ENCODE measurements at places on chromosomes 2 and 18.

GRCh38 chr2:32946314-32947075 lies at the start of gene LTBP1:
Gene LTBP1 (plus strand): TSS chr2:32946953. CDS start chr2:32947325, 372 bp downstream.
- peak; percentile 65 for DNase-seq

- DNase-seq: no peak
Measured at GRCh38 chr2:232512602-232513001, 7.6 kb upstream of the PRSS56 start.

- peak; percentile 72 for DNase-seq
Measured at GRCh38 chr2:17814601-17815000, 1.7 kb upstream of the MSGN1 start.

GRCh38 chr2:173578404-173579107 lies 223.9 kb downstream of the CDCA7 start:
- no peak for DNase-seq

DNA sequence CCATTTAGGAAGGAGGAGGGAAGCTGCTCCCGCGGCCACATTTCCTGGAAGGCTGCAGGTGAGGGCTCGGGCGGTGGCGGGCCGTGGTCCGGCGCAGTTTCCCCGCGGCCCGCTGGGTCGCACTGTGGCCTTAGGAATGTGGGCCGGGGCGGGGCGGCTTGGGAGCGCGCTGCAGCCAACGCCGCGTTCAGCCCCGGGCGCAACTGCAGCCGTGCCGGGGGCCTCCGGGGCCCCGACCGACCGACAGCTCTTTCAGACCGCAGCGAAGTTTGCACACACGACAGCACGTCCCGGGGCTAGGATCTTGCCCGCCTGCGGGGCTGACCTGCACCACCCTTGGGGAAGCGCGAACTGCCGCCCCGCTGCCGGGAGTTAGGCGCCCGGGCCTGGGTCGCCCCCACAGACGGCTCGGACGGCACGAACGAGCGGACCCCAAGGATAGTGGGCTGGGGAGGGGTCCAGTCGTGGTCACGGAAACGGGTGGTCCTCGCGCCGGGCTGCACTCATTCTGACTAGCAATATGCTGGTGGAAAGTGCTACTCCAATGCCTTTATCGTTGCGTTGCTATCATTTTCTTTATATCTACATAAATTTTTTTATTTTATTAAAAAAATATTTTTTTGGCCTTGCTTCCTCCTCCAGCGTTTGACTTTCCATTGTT lies 69.9 kb upstream of the DLX2 start:
- DNase-seq: peak; percentile 37

- no peak for DNase-seq
Measured at GRCh38 chr2:85288244-85288725, 39.5 kb downstream of the TGOLN2 start.

- DNase-seq: no peak
Measured at GRCh38 chr18:3898861-3899613, 449.1 kb downstream of the TGIF1 start.

DNA sequence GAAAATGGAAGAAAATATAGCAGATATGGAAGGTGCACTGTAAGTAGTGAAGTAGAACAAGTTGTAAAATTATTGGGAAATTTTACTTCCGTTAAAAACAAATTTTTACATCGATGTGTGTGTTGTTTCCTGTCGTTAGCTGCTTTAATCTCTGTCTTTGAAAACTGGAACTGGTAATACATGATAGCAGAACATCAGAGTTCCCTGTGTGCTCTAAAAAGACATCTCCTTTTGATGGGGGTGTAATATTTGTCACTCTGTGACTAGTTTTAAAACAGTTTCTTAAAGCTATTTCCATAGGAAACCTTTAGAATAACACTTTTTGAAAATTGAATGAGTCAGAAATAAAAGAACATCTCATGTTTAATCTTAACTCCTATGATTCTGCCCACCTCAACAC lies 43.5 kb downstream of the COX7A2L start:
- DNase-seq: no peak

DNA sequence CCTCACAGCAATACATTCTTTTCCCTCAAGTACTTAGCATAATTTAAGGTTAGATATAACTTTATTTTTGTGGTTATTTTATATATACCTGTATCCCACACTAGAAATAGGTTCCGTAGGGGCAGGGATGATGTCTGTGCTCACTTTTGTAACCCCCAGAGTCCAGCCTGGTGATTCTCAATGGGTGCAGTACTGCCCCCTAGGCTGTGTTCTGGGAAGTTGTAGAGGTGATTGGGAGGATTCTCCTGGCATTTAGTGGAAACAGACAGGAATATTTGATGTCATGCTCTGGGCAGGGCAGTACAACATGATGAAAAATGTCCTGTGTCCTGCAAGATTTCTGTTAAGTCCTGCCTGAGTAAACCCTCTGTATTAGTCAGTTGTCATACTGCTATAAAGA lies 333.3 kb downstream of the PLCL1 start:
- DNase-seq: no peak

GRCh38 chr2:31404827-31405226 lies 9.7 kb downstream of the XDH start:
- no peak for DNase-seq

GRCh38 chr2:71646028-71646427 lies 192.7 kb downstream of the DYSF start:
- no peak for DNase-seq

DNA sequence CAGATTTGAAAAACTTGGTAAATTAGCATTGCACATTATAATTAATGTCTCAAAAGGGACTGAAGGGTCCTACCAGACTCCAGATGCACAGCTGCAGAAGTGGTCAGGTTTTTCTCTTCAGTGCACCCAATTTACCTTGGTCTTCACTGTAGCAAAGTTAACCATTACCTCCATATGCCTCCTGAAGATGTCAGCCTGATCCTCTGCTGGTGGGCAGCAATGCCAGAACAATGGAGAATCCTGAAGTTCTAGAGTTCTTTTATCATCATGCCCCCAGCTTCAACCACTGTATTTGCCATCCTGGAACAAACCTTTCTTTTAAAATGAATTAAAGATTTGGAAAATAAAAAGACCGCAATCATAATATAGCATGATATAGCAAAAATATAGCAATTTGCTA lies 1774.8 kb upstream of the CELF4 start:
- no peak for DNase-seq

DNA sequence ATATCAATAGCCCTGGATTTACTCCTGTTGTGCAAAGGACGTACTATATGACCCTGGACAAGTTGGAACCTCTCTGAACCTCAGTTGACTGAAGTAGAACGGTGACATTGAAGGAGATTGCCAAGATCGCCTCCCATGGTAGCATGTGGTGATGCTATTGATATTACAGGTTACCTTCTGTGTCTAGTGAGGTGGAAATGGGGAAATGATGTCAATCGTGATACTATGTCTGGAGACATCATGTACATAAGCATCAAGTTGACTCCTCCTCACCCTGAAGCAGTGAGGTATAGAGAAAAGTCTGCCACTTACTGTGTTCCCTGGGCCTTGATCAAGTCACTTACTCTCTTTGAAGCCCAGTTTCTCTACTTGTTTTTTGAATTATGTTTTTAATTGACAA lies 93.9 kb downstream of the KLF7 start:
- no peak for DNase-seq

GRCh38 chr2:201933792-201934237 lies 99.8 kb upstream of the FZD7 start:
- DNase-seq: no peak

DNA sequence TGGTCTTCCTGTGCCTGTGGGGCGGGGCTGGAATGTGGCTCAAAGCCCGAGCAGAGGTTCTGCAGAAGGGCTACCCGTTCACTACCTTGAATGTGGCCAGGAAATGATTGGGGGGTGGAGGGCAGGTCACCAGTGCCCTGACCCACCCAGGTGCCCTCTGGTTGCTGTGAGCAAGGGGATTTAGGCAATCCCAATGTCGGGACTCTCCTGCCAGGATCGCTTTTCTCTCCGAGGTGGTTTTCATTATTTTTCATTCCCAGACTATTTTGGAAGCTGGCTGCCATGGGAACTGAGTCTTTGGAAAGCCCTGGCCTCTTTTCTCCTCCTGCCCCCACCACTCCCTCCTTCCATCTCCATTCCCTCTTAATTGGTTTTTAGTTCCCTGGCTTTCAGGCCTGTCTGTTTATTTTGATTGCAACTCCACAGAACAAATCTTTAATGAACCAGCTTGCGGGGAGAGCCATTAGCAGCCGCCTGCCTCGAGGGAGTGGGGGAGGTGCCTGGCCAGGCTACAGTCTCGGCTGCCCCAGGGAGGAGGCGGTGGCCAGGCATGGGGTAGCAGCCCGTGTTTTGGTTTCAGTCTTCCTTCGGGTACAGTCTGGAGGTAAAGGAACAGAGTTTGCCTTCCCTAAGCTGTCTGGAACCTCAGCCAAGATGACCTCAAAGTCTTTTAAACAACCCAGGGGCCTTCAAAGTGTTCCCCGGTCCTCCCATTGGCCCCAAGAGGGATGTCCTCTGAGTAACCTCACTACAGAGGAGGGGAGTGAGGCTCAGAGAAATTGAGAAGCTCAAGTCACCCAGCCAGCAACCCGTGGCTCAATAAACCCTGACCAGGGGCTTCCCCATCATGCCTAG lies 114.4 kb upstream of the HAAO start:
- peak; percentile 64 for DNase-seq

DNA sequence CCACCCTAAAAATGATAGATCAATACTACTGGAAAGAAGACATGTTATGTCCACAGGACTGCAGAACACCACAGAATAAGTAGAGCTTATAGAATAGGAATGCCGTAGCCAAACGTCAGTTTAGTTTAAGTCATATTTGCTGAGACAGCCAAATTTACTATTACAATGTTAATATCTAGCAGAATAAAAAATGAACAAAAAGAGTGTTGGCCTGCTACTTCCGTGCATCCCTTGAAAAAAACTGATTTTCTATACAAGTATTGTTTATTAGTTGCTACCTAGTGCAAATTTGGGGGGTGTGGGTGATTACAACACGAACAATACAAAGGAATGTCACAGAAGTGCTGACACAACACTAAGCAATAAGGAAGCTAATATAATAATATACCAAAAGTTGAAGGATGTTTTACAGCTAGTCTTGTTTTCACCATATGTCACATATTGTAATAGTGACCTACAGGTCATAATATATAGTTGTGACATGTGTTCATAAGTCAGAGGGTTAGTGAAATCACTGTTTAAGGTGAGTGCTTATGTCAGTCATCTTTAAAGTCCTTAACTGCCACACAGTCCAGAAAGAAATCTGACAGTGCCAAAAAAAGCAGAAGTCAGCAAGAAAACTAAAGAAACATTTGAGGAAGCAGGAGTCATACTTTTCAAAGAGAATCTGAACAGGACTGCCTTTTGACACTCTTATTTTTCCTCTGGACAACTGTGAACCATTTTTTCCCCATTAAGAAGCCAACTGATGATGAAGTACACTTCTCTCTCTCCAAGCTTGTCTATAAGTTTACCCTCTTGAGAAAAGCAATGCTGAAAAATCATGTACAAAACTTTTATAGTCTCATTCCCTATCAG lies 376.4 kb downstream of the ZEB2 start:
- no peak for DNase-seq

- no peak for DNase-seq
Measured at GRCh38 chr2:19876751-19877150, 25.0 kb downstream of the TTC32 start.

- DNase-seq: no peak
Measured at GRCh38 chr2:241982706-241983570, 113.4 kb downstream of the RTP5 start.

DNA sequence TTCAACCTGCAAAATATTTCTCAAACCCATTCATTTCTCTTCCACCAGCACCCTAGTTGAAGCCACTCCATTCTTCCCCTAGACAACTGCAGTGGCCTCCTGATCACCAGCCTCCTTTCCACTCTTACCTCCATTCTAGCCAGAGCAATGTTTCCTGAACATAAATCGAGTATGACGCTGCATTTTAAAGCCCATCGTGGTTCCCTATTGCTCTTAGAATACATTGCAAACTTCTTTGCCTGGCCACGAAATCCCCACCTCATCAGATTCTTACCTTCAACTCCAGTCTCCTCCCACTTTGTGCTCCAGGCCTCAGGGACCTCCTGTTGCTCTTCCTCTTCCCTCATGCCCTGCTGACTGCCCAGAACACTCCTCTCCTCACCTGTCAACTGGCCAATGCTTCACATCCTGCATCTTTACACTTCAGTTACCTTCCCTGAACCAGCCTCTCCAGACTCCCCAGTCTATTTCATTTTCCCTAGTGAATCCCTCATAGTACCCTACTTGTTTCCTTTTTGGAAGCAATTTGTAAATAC lies 176.5 kb upstream of the CTAGE1 start:
- no peak for DNase-seq

DNA sequence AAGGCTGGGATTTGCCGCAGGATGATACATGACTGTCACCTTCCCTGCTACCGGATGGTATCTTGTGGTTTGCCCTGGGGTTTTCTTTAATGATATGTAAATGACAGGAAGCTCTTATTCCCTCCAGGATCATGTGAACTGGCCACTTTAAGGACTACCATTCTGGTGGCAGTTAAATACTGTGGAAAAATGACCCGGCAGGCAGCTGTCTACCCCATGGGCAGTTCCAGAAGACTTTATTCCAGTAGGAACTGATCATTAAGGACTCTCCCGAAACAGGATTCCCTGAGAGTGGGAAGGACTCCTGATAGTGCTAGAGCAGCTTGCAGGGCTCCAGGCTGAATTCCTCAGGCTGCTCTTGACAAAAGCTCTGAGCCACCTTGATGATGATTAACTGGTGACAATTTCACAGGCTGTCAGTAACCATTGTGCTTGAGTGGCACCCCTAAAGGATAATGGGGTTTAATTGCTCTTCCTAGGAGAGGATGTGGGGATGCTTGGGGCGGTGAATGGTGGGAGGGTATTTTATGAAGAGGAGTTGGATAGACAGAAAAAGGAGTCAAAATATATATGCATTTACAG lies 212.0 kb downstream of the CPS1 start:
- DNase-seq: no peak

GRCh38 chr2:69572641-69573040 lies 70.9 kb downstream of the AAK1 start:
- no peak for DNase-seq

DNA sequence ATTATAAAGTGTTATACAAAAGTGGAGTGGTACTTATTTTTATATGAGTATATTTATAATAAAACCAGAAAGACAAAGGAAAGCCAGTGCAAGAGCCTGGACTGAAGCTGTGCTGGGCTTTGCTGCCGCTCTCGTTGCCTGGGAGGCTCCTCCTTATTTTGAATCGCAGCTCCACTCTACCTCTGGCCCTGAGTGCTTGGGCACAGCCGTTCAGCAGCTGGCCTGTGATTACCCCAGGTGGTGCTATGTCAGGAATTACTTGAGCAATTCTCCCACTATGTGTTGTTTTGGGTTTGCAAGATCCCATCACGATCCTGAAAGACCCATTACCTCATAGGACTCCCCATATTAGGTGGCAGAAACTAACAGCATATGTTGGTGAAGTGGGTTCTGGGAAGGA lies 53.0 kb upstream of the LCLAT1 start:
- DNase-seq: no peak

DNA sequence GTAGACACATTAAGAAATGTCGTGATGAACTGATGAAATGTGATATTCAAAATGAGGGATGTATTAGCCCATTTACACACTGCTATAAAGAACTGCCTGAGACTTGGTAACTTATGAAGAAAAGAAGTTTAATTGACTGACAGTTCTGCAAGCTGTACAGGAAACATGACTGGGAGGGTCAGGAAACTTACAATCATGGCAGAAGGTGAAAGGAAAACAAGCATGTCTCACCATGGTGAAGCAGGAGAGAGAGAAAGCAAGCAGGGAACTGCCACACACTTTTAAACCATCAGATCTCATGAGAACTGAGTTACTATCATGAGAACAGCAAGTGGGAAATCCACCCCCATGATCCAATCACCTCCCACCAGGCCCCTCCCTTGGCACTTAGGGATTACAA lies 1010.8 kb upstream of the CELF4 start:
- DNase-seq: no peak

GRCh38 chr18:23765931-23766330 lies 76.7 kb downstream of the LAMA3 start:
- DNase-seq: no peak

Data from DMS 273 treated with DMSO at 0.1 percent for 48 hours (cell line).